T-cell (primary cell): ENCODE measurements at places on chromosomes 2 and 18. TPM values are rescaled to one million over a fixed set of nuclear protein-coding genes. Genes with fewer than 3 reads are reported as not detected.

GRCh38 chr2:38016219-38016618 lies 59.7 kb downstream of the CYP1B1 start:
- no peak for DNase-seq

GRCh38 chr2:69604836-69605235 lies 38.7 kb downstream of the AAK1 start:
- DNase-seq: no peak

DNA sequence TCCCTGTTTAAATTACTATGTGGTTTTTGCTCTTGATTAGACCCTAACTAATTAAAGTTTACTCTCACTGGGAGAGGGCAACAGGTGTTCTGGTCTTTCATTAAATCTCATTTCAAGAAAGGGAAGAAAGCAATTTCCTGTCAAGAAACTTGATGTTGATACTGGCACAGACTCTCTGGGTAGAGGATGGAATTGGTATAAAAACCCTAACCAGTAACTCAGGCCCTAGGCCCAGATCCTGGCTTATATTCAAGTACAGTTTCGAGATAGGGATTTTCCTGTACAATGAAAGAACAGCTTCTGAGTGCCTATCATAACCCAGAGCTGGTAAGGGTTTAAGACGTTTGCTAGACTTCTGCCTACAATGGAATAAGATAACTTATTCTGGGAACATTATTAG lies 61.6 kb upstream of the ACYP2 start:
- DNase-seq: no peak

GRCh38 chr2:23241121-23241520 lies 143.9 kb upstream of the KLHL29 start:
- DNase-seq: no peak

GRCh38 chr2:234950730-234951663 lies 820 bp upstream of the SH3BP4 start:
- DNase-seq: no peak

DNA sequence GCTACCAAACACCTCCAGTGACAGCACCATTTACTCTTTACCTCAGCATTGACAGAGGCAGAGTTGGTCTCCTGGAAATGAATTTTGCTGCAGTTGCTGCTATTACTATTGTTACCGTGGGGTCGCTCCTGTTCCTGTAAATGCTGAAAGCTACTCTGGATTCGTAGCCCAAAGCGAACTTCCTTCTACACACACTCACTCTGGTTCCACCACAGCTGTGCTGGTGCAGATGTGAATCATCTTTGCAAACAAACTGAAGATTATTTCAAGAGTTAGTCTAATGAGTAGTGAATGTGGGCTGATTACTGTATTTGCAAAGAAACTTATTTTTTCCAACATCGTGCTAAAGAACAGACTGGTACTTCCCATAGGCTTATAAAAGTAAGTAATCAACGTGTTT lies 304.0 kb downstream of the LPIN1 start:
- no peak for DNase-seq

- no peak for DNase-seq
Observed at GRCh38 chr18:11842562-11842961, 8.7 kb upstream of the CHMP1B start.

DNA sequence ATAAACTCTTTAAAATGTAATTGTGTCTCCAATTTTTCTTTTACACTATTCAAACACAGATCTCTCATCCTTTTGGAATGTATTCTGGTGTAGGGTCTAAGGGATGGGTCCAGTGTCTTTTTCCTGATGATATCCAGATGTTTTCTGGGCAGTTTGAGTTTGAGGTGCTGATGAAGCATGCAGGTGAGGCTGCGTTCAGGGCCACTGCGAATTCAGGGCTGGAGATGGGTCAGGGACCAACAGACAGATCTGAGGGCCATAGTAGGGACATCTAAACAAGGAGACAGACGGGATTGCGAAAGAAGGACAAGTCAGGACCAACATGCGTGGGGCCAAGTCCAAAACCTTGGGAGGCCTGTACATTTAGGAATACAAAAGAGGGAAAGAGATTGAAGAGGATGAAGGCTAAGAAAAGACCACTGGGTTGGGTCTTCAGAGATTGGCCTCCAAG lies 70.2 kb downstream of the ACAA2 start:
- DNase-seq: no peak

DNA sequence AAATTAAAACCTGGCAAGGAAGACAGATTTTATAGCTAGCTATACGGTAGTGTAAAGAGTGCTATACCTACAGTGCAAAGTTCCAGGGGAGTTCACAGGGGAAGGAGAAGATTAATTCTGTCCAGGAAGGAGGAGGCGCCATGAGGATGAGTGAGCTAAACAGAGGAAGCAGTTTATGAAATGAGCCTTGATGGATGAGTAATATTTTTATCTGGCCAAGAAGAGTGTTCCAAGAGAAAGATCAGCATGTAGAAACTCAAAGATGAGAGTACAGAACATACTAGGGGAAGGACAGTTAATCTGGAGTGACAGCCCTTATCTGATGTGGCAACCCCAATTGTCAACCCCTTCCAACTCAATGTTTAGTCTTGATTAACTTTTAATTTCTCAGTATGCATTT lies 54.8 kb downstream of the CDH20 start:
- no peak for DNase-seq

- no peak for DNase-seq
Observed at GRCh38 chr2:221807706-221808105, 235.6 kb upstream of the EPHA4 start.

DNA sequence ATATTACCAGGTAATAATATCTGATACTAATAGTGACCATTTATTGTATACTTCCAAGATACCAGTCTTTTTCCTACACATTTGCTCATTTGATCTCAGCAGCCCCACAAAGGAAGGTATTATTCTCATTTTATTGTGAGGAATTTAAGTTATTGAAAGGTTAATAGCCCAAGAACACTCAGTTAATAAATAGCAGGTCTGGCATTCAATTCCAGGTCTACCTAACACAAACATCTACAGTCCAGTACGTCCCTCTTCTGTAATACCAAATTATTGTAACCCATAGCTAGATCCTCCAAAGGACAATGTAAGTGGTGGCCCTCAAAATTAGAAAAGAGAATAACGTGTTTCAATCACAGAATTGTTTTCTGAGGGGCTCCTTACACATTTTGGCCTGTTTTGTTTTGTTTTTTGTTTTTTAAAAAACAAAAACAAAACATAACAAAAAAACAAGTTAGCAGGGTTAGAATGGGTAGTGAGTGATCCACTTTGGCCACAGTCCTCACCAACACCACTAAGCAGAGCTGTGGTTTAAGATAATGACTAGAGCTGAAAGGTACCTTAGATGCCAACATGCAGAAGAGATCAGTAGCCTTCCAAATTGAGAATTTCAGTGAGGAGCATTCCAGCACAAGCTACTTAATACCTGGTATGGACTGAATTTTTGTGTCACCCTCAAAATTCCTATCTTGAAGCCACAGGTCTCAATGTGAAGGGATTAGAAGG lies 137.5 kb downstream of the DYM start:
- no peak for DNase-seq

DNA sequence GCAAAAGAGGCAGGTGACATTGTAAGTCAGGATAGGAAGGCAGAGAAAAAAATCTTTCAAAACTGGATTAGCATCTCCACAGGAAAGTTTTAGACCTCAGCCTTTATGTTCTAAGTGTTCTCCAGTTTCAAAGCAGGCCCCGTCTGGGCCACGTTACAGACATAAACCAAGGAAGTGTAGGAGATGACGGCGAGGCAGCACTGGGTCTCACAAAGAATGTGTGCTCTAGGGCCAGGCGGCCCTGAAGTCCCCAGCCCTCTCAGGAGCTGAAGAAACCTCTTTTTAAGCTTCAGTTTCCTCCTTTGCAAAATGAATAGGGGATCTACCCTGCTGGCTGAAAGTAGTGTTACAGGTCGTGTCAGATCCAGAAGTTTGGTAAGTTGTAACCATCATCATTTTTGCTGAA lies 81.7 kb downstream of the SPRED2 start:
- DNase-seq: no peak

DNA sequence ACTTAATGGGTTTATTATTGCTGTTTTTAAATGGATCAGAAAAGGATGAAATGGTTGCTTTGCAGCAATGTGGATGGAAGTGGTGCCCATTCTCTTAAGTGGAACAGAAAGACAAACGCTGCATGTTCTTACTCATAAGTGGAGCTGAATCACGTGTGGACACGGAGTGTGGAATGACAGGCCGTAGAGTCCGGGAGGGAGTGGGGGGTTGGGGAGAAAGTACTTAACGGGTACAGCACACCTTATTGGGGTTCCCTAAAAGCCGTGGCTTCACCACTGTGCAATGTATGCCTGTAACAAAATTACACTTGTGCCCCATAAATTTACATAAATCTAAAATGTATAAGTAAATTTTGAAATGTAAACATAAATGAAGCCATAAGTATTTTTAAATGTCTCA lies 64.0 kb upstream of the CTDP1 start:
- DNase-seq: no peak

DNA sequence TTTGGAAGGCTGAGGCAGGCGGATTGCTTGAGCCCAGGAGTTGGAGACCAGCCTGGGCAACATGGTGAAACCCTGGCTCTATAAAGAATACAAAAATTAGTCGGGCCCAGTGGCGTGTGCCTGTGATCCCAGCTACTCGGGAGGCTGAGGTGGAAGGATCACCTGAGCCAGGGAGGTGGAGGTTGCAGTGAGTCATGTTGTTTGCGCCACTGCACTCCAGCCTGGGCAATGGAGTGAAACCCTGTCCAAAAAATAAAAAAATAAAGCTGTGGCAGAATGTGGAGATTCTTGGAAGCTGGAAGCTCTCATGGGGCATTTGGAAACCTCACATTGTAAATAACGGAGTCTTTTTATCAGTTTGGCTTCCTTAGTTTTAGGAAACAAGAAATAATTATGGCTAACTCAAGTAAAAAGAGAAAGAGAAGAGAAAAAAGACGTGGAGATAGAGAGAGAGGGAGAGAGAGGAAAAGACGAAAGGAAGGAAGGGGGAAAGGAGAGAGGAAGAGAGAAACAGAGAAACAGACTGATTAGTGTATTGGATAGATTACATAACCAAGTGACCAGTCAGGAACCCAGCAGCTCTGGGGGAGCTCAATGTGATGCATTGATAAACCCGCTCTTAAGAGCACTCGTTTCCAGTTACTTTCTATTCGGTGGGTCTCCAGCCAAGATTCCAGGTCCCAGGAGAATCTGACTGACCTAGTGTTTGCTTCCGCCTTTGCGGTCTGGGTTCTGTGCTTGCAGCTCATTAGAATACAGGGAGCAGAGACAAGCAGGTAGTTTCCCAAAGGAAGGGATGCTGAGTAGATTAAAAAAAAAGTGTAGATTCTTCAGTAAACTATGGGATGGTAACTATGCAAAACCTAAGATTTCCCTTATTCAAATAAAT lies 1.1 kb upstream of the SPAST start:
- DNase-seq: no peak

DNA sequence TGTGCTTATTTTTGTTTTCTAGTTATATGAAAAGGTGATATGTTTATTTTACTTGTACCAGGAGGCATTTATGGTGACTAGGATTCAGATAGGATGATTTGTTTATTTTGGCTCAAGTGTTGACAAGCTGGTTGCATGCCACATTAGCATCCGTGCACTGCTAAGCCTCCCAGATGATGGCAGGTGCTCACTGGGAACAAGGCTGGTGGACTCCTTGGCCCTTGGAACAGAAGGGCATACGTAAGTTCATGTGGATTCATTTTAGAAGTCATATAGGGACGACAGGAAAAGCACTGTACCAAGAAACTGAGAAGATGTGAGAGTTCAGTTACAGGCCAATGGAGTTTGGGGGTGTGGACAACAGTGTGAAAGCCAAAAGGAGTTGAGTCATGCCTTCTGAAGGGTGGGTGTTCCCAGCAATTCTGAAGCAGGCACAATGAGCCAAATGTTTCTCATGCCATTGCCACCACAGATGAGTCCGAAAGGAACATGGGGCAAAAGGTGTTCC lies 166.2 kb downstream of the PHLPP1 start:
- DNase-seq: no peak

DNA sequence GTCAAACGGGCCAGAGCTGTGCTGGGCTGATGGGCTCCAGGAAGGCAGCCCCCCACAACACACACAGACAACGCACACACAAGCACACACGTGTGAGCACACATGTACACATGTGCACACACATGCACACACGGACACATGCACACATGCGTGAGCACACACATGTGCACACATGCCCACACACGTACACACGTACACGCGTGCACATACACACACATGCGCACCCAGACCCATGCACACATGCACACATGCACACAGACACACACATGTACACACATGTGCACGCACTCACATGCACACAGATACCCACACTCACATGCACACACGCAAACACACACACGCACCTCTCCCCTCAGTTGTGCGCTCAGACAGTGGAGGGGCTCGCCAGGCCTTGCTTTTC lies 31.2 kb upstream of the HPCAL1 start:
- no peak for DNase-seq

- no peak for DNase-seq
Observed at GRCh38 chr18:10789180-10789579, 263.4 kb downstream of the NAPG start.

DNA sequence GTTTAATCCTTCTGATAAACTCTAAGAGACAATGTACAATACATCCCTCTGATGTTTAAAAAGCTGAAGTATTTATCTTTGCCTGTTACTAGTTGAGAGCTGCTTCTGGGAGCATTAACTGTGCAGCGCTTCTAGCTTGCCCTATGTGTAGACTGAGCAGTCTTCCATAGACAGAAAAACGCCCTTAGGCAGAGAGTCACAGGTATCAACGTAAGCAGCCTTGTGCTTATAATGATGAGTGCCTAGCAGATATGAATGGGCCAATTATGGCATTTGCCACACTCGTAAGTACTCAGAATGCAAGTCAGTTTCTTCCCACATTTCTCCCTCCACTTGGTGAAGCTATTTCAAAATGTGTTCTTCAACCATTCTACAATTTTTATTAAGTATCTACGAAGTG lies 731.1 kb upstream of the SLC8A1 start:
- no peak for DNase-seq

- no peak for DNase-seq
Observed at GRCh38 chr2:71821856-71822255, 325.8 kb downstream of the CYP26B1 start.

DNA sequence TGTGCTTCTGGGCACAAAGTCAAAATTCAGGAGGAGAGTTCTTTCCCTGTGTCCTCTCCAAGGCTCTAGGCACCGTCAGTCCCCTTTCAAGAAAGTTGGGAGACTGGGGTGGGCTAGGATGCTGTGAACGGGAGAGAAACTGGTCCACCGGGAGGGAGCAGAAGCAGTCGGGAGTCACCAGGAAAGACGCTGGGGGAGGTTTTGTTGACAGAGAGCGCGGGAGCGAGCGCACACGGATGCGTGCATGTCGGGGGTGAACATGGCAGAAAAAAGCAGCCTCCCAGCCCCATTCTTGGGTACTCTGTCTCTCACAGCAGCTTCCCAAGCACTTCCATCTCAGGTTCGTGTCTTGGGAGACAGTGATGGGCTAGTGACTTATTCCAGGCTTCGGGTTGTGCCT lies 97.1 kb upstream of the PXDN start:
- DNase-seq: no peak

The UPP2 gene
- total RNA-seq: not detected

The ERMN gene
- total RNA-seq: 3.6 TPM

The DLX2 gene
- not detected for total RNA-seq

The AQP12A gene
- total RNA-seq: not detected

The RFTN2 gene
- not detected for total RNA-seq

The NT5DC4 gene
- total RNA-seq: not detected

The UGT1A1 gene
- total RNA-seq: not detected

The CNGA3 gene
- not detected for total RNA-seq

The ZNG1B gene
- 35.3 TPM for total RNA-seq

The GREB1L gene
- total RNA-seq: not detected

The PDIA6 gene
- 50.9 TPM for total RNA-seq

The ZNF385B gene
- not detected for total RNA-seq
